ENCODE measurements at places on chromosomes 2 and 18.
A peak's percentile ranks its signal among the peaks of the same experiment; 100 is the strongest.

GRCh38 chr2:239267288-239267951, 133.4 kb downstream of the HDAC4 start:
- DNase-seq, result peak; percentile 91

GRCh38 chr2:51469102-51469501, 437.2 kb upstream of the NRXN1 start:
- DNase-seq, result no peak

DNA sequence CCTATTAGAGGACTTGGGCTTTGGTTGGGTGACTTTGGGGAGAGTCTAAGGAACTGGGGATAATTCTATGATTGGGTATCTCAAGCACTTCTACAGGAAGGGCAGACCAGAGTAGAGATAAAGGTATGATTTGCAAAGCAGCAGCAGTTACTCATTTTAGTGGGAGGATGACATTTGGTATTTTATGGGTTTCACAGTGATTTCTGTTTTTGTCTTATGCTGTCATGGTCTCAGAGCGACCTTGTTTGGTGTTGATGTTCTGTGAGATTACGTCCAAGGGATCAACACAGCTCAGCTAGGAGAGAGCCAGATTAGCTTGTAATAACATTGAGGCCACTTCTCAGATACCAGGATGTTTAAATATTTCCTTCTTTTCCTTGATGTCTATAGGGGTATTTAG, 18.2 kb downstream of the TTR start:
- no peak for DNase-seq

DNA sequence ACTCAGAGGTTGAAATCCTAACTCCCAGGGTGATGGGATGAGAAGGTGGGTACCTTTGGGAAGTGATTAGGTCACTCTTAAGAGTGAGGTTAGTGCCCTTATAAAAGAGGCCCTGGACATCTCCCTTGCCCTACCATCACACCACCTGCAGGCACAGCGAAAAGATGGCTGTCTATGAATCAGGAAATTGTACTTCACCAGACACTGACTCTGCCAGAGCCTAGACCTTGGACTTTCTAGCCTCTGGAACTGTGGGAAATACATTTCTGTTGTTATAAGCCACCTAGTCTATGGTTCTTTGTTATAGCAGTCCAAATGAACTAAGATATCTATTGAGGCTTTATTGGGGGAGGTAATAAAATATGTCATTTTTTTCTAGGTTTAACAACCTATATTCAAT, 203.6 kb downstream of the SLC8A1 start:
- DNase-seq, result no peak

DNA sequence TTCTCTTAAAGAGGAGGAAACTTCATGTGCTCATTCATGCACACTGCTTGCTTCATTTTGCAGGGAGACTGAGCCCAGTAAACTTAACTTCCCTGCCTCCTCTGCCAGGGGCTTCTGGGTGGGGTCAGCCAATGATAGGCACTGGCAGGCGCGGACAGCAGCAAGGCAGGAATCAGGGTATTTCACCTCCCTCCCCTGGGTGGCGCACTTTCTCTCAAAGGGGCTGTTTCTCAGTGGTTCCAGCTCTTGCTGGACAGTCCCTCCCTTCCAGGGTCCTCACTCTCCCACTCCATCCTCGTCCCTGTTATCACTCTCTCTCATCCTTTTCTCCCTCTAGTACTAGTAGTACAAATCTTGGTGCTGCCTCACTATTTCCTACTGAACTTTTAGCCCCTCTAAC, 320.5 kb upstream of the ZNF521 start:
- DNase-seq, result no peak

- DNase-seq, result no peak
Measured at GRCh38 chr2:60385648-60386047, 167.8 kb downstream of the BCL11A start.

DNA sequence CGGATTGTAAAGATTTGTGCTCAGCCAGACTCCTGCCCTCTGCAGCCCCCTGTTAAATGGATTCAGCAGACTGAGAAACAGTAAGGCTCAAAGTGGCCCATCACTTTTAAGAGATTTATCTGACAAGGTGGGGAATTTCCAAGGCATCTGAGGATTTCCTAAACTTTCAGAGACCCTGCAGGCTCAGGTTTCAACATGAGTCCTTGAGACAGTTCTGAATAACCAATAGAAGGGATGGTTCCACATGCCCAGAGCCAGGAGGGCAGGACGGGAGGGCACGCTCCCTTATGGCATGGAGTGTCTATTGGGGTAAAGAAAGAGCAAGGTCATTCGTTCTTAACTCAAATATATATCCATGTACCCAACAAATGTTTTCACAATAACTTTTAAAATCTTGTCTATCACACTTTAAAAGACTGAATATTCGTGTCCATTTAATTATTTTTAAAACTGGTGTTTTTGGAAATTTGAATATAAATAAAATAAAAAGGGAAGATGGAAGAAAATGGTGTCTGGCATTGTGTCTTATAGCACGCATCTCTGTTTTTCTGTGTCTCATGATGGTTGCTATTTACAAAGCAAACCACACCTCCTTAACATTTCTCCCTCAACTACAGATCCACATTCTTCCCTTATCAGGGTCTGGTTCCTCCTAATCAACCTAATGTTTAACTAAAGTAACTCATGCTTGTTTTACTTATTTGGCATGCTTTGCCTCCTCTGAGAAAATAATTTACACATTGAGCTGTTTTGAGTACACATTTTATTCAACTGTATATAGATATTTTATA, 56.0 kb upstream of the DSG1 start:
- no peak for DNase-seq

GRCh38 chr2:209496586-209496982, 72.7 kb downstream of the MAP2 start:
- no peak for DNase-seq

GRCh38 chr2:63122921-63123320, 72.3 kb downstream of the OTX1 start:
- DNase-seq, result no peak

DNA sequence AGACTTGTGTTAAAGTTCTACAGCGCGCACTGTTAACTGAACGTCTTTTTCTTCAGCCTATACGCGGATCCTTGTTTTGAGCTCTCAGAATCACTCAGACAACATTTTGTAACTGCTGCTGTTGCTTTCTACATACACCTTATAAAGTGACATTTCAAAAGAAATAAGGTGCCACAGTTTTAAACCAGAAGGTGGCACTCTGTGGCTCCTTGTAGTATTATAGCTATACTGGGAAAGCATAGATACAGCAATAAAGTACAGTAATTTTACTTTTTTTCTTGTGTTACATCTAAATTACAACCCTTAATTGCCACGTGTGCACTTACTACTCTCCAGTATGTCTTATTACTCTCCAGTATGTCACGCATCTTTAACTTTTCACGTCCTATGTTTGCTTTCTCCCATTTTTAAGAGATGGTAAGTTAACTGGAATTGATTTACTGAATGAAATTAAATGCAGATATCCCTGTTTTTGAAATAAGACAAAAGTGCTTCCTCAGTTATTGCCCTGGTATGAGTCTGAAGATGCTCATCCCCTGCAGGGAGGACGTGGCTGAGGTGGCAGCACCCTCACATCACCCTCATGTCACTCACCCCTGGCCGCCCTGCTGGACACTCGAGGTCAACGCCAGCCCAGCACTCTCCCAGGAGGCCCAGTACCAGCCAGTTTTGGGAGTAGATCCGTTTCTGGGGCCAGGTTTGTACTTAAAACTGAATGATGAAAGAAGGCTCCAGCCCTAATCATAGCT, 37.8 kb downstream of the GORASP2 start:
- DNase-seq, result no peak

GRCh38 chr2:28362991-28363521, 29.6 kb upstream of the FOSL2 start:
- DNase-seq, result no peak

- DNase-seq, result no peak
Measured at GRCh38 chr18:36901277-36901701, 72.4 kb downstream of the KIAA1328 start.

GRCh38 chr2:176592216-176592615, 323.0 kb downstream of the MTX2 start:
- DNase-seq, result no peak

GRCh38 chr2:121539750-121540469, 9.2 kb downstream of the RNU4ATAC start:
- no peak for DNase-seq

- no peak for DNase-seq
Measured at GRCh38 chr2:237309416-237309815, 104.5 kb downstream of the COL6A3 start.

DNA sequence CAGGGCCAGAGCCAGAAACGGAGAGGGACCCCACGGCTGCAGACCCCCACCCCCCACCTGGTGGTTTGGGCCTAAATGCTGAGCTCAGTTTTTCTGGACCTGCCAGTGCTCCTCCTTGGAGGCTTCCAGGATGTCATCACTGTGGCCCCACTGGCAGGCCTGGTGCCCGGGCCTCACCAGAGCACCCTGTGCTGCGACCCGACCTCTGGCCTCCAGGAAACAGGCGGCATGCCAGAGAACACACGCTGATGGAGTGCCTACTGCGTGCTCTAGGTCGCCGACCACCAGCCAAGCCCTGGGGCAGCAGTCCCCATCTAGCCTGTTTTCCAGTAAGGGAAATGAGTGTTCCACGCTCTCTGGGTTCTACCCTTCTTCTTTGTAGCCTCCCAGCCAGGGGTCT, 33.8 kb downstream of the HS6ST1 start:
- DNase-seq, result no peak

- DNase-seq, result no peak
Measured at GRCh38 chr2:42764096-42764495, at the start of gene OXER1. TSS of gene OXER1 (minus strand) at chr2:42764135. CDS start at chr2:42764062, 73 bp downstream.

DNA sequence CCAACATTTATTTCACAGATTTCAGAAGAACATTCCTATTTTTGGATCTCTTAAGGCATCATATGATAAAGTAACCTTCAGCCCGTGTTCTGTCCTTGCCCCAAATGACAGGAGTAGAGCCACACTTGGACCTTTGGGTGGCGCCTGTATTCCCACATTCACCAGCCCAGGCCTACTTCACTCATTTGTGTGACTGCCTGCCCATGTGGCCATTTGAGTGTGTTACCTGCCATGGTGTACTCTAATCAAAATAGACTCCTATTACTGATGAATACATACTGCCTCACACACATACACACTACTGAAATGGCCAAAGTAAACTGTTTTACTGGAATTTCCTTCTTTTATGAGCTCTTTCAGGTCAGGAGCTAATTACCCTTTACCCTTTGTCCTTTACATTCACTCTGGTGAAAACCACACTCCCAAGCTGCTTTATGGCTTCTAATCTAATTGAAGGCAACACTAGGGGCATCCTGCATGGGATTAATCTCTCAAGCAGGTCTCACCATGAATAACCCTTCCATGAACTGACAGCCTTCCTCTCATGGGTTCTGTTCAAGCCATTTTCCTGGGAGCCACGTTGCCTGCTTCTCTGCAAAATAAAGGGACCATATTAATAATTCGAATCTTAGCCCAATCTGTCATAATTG, 271.0 kb upstream of the GALNT5 start:
- no peak for DNase-seq

DNA sequence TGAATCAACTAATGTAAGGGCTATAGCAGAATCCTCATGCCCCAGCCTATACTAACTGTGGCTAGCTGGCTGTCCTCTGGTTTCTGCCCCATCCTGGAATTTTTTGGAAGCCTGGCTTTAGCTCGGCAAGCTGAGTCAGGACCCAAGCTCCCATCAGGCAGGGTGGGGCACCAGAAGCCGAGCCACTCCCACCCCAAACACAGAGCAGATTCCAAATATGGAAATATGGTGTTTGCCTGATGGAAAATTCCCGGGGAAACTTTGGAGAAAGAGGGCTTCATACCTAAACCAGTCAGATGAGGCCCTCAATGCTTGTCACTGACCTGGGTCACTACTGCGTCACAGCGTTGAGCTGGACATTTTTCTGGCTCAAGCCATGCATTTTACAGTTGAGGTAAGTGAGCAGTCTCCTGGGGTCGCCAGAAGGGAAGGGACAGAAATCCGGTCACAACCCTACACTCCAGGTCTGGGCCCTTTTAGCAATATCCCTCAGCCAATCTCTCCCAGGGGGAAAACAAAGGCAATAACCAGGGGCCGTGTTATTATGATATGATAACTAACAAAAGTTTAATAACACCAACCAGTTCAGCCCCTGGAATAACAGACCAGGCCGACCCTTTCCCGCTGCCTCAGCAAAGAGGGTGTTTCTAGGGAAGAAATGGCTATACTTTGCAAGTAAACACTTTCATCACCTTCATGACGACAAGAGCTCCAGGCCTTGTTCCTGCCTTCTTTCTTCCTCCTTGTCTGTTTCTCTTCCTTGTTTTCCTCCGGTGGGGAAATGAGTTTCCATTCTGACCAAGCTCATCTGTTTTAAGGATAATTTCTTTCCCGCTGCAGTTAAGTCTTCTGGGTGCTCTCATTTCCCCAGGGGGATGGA, 37.7 kb downstream of the PSD4 start:
- DNase-seq, result no peak

GRCh38 chr2:39874236-39874635, 95.2 kb upstream of the THUMPD2 start:
- DNase-seq, result no peak

- no peak for DNase-seq
Measured at GRCh38 chr2:171279983-171280790, 119.5 kb upstream of the TLK1 start.

- no peak for DNase-seq
Measured at GRCh38 chr18:37565977-37566478, 430 bp upstream of the CELF4 start.

- DNase-seq, result no peak
Measured at GRCh38 chr2:75573145-75573878, 12.6 kb upstream of the EVA1A start.

GRCh38 chr2:45705233-45705632, 53.8 kb downstream of the PRKCE start:
- no peak for DNase-seq

- DNase-seq, result no peak
Measured at GRCh38 chr2:111884592-111884964, 585 bp upstream of the ANAPC1 start.

DNA sequence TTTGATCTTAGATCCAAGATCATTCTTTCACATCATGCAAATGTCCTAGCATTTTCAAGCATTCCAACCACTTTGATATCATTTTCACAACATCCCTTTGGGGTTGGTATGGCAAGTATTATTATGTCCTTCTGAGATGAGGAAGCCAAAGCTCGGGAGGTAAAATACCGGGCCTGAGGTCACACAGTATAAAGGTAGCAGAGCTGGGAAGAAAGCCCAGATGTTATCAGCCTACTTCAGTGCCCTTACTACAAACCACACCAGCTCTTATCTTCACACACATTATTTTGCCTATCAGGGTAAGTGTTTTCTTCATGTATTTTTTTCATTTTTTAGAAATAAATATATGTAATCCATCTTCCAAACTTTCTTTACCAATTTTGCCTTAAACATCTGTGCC, 4.2 kb upstream of the B4GALT6 start:
- no peak for DNase-seq

DNA sequence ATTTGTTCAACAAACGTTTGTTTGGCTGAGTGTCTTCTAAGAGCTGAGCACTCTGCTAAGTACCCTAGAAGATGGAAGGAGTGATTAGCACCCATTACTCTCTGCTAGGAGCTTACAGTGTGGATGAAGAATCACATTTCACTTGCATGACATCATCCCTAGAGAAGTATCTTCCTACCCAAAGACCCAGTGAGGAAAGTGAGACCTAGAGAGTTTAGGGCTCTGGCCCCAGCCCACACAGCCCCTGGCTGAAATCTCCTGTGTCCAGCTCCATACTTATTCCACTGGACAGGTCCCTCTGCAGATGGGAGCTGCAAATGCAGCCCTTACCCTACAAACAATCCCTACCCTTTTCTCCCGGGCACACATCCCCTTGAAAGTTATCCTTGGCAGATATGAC, 26.8 kb upstream of the EPAS1 start:
- no peak for DNase-seq

Measured in effector CD4-positive, alpha-beta T cell (primary cell).